ENCODE measurements at places on chromosomes 1 and 21.

- DNase-seq = peak; percentile 79
Measured at GRCh38 chr1:34685225-34685624, 69.6 kb upstream of the GJB5 start.

DNA sequence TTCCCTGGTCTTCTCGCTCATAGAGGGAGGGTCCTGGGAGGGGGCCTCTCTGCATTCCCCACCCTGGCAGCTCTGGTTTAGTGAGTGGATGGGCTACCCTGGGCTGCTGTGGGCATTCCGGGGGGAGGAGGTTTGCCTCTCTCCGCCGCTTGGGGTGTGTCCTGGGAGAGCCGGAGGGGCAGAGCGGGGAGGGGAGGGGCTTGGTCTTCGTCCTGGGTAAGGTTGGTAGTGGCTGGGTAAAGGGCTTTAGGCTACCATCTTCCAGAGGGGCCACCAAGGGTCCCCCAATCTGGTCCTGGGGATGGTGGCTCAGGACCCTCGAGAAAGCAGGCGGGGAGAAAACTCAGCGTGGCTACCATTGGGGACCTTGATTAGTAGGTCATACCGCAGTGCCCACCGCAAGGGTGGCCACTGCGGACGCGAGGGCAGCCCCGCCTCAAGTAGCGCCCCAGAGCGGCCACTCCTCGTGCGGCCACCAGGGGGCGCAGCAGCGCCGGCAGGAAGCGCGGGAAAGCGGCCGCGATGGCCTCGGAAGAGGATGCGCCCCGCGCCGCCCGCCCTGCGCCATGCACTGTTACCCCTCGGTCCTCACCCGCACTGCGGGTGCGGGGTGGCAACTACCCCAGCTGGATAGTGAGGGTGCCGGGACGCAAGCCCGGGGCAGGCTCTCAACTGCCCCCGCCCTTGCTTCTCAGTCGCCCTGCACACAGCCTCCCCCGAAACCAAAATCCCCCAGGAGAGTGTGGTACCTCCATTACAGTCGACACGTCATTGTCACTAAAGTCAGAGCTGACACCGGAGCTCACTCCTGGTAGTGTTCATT lies 44.1 kb upstream of the SLC25A33 start:
- no peak for DNase-seq

DNA sequence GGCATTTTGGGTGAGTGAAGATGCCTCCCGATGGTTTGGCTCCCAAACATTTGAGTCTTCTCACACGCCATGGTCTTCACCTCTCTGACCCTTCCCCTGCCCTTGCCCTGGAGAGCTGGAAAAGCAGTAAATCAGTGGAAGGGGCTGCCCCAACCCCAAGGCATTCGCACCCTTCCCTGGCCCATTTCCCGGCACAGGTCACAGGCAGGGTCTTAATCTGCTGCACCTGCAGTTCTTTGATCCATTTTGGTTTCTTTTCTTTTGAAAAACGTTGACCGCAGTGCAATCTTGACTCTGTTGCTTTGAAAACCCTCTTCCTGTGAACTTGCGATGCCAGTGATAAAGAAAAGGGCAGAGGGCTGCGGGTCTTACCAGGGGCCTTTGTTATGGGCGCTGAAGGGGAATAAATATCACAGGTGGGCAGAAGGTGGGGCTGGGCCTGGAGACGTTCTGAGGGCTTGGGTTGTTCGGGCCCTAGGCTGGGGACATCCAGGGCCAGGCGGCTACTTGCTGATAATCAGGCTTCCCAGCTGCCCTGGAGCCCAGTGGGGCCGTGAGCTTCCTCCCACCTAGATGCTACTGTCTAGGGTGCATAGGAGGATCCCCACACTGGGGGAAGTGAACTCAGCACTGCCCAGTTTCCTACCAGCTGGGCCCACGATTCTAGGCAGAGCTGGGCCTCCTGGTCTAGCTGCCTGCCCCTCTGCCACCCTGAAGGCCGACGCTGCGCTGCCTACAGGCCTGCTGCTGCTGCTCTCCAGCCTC lies 38.6 kb upstream of the EPS8L3 start:
- no peak for DNase-seq

DNA sequence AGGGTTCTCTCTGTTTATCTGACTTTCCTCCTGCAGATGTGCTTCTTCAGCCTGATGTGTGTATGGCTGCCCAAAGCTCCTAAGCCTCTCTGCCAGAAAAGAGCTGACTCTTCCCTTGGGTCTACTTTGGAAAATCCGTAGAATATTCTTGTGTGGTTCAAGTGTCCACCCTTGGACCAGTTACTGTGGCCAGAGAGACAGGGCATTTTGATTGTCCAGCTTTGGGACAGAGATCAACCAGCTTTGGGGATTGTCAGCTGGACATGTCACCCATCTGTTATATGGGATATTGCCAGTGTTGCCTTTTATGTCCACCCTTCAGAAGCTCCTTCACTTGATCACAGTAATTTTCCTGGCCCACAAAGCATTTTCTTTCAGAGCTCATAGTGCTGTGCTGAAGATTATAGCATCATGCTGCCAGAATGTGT lies 126.2 kb upstream of the L1TD1 start:
- DNase-seq = no peak

- no peak for DNase-seq
Measured at GRCh38 chr21:25967181-25967900, 203.2 kb downstream of the APP start.

DNA sequence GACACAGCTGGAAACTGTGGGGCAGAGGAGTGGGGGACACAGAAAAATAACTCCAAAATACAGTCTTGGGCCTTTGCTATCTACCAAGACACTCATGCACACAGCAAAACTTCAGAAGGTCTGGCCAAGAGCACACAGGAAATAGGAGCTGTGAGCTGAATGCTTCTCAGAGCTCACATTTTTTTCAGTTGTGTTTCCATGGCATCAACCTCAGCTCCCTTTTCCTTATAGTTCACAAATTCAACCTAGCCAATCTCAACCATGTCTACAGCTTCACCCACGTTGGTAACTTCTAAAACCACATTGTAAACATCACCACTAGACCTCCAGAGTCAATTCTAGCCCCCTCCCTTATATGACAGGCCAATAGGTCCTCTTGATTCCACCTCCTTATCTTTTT lies 19.6 kb upstream of the SYNJ1 start:
- DNase-seq = no peak

DNA sequence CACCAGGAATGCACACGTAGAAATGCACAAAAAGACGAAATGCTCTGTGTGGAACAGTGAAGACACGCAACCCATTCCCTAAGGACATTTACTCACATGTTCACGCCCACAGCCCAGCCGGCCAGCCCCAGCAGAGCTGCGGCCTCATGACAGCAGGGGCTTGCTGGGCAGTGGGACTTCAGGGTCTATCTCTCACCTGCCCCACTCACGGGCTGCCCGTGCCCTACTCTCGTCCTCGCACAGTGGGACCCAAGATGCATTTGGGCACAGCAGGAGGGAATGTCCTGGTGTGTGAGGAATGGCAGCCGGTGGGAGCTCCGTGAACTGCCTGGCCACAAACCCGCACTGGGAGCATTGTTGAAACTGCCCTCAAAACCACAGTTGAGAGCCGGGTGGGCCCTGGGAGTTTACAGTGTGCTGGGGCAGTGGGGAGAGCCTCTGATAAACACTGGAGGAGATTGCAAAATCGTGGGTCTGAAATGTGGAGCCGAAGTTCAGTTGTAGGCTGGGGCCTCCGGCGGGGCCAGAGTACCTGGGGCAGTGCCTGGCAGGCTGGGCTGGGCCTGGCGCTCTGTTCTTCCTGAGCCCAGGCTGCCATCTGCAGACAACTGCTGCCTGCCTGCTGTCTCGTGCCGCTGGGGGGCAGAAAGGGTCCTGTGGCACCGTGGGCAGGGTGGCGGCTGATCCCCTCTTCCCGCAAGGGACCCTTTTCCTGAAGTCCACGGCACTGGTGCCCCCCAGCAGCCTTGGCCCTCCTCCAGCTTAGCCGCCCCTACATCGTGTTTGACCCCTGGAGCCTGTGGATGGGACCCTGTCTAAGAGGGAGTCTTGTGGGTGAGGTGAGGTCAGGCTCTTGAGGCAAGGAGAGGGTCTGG lies 20.7 kb upstream of the POFUT2 start:
- DNase-seq = no peak

DNA sequence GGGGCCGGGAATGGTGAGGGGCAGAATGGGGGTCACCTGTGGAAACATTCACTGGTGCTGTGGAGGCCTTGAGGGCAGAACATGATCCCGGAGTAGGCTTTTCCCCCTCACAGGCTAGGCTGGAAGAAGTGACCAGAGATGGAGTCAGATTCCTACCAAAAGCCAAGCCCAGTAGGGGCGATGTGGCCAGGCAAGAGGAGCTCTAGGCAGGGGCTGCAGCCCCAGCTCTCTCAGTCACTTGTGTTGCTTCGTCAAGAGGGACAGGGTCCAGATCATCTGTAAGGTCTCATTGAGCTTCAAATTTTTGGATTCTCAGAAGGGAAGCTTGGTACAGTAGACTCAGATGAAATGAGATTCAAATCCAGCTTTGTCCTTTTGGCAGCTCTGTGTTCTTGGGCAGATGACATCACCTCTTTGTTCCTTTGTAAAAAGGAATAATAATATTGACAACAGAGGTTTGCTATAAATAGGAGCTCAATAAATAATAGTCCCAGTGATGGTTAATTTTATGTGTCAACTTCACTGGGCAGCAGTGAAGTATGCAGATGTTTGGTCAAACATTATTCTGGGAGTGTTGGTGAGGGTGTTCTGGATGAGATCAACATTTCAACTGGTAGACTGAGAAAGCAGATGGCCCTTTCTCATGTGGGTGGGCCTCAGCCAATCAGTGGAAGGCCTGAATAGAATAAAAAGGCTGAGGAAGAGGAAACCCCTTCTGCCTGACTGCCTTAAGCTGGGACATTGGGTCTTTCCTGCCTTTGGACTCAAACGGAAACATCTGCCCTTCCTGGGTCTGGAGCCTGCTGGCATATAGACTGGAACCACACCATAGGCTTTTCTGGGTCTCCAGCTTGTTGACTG lies 324.7 kb upstream of the USP24 start:
- no peak for DNase-seq

GRCh38 chr1:204961765-204962419 lies 81.1 kb upstream of the CNTN2 start:
- no peak for DNase-seq

GRCh38 chr1:99645699-99646531 lies at the start of gene PALMD:
TSS of gene PALMD (plus strand) at chr1:99646113. CDS start at chr1:99646318, 205 bp downstream.
- no peak for DNase-seq

DNA sequence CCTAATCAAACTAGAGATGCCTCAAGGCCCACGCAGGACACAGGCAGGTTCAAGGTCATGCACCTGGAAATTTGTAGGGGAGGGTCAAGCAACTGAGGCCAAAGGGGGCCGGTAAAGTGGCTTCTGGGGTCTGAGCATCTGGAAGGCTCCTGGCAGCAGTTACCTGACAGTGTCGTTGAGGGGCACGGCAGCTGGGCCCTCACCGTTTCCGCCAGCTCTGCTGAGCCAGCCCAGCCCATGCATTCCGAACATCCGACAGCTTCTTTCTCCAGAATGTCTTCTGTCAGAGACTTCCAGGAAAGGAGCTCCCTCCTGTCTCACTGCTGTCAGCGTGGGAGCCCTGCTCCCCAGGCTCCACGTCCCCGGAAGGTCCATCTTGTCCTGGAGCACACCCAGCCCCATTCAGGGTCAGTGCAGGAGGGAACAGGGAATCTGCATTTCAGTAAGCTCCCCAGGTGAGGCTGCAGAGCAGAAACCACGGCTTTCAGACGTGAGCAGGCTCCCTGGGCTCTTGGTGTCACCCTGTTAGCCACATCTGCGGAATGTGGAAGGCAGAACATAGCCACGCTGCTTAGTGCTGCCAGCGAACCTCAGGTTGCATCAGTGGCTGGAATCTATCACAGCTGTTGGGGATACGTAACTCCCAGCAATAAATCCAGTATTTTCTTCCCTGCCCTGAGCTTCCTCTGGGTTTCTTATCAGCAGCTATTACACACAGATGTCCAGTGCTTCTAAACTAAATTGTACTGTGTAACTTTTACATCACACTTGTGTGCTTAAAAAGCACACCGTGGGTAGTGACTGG lies 36.3 kb upstream of the FAM3B start:
- DNase-seq = no peak

DNA sequence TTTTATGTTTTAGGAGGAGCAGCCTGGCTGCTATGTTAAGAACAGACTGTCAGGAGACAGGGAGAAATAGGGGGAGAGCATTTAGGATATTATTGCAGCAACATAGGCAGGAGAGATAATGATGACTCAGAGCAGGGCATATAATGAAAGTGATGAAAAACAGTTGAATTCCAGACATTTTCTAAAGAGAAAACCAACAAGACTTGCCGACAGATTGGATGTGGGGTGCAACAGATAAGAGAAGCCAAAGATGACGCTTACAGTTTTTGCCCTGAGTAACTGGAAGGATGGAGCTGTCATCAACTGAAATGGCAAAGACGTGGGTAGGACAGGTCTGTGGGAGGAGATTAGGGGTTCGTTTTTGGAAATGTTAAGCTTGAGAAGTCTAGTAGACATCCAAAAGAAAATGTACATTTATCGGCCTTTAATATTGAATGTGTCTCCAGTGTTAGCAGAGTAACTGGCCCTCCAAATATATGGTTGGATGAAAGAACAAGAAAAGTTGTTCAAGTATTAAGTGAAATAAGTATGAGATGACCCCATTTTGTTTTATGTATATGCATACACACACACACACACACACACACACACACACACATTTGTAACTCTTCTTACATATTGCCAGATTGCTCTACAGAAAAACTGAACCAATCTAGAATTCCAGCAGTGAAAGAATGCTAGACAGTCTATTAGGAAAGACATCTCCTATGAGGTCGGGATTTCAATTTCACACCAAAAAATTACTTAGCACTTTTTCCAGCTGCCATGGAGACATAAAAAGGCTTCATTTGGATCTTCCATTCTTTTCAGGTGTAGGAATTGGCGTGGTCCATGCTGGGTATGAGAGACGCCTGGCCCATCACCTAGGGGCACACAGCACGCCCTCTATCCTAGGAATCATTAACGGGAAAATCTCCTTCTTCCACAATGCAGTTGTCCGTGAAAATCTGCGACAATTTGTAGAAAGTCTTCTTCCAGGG lies 17.2 kb downstream of the DNAJC16 start:
- no peak for DNase-seq

DNA sequence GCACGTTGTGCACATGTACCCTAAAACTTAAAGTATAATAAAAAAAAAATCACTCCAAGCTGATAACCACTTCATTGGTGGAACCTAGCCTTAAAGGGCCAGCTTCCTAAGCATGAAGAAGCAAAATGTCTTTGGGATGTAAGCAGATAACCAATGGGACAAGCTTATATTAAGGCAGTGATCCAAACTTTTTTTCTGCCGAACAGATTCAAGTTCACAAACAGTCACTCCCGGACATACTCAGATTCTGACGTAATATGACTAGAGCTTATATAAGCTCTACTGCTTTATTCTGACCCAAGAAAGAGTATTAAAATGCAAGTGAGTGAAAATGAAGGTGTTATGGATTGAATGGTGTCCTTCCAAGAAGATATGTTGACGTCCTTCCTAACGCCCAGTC lies 44.9 kb upstream of the HIVEP3 start:
- no peak for DNase-seq

- DNase-seq = no peak
Measured at GRCh38 chr1:172585861-172586260, 52.9 kb downstream of the SUCO start.

GRCh38 chr1:184802354-184803179 lies 47.9 kb upstream of the EDEM3 start:
- no peak for DNase-seq
